GM12878 (cell line): ENCODE measurements at places on chromosomes 4 and X.
A peak's percentile ranks its signal among the peaks of the same experiment; 100 is the strongest.

DNA sequence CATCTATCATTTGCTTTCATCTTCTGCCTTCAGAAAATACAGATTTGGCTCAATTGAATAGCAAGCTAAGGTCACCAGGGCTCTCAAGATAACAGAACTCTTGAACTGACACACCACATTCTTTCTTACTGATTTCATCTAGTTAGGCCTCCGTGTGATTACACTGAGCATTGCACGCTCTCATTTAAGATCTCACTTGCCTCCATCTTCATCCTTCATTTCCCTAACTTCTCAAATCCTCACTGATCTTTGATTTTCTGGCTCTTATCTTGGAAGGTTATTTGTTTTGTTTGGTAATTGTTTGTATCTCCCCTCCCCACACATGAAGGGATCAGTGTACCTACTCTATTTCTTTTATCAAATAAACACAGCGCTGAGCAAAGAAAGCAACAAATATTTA, 47.7 kb downstream of the MANBA start:
- DNase-seq, result no peak

- DNase-seq, result no peak
Observed at GRCh38 chr4:145884775-145885174, 53.8 kb downstream of the ZNF827 start.

GRCh38 chr4:148057516-148057915, 325.6 kb downstream of the ARHGAP10 start:
- DNase-seq, result peak; percentile 38

DNA sequence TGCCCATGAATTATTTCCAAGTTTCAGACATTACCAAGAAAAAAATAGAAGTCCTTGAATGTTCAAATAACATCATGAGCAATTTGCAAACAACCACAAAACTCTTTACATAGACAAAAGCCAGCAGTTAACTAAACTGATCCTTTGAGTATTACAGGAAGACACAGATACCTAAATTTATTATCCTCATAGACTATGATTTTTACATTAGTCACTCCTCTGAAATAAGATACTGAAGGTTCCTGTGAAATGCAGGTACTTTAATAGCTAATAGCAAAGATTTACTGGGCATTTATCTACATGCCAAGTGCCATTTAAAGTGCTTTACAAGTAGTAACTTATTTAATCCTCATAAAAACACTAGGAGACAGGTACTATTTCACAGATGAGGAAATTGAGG, 37.7 kb downstream of the GPR82 start:
- no peak for DNase-seq

DNA sequence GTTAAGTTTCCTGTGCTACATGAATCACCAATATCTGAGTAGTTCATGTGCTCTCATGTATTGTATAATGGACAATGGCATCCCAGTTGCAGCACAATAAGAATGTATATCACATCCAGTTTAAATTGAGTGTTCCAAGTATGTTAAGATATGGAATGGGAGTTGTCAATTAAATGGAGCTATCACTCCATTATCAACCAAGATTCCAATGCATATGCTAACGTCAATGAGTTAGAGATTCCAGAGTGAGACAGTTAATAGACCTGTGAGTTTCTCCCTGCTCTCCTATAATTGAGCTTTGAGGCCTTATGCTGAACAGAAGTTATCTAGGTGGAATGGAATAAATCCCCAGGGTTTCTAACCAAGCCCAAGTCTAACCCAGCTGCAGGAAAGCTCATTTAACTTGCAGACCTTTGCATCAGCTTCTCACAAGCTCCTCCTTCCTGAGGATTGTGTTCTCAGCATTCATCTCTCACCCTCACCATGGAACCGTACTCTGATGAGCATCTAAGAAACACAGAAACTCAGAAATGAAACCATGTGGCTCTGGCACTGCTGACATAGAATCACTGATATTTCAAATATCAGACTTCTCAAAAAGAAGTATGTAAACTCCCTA, 84.8 kb downstream of the TIGD2 start:
- no peak for DNase-seq

DNA sequence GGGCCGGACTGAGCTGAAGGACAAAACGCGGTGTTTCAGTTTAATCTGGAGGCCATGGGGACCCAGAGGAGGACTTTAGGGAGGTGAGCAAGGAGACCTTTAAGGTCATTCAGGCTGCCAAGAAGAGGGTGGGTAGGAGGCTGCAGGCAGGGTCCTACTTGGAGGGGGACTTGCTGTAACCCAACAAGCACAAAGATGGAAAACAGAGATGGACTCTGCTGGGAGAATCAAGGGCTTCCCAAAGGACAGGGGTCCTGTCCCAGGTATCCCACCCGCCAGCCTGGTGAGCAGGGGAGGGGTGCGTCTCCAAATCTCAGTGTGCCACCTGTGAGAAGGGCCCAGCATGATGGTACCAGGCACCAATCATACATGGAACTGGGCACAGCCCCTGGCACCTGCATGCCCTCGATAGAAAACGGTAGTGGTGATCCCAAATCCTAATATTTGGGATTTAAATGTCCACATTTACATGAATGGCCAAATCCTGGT, 3.9 kb upstream of the HAUS3 start:
- DNase-seq, result no peak

DNA sequence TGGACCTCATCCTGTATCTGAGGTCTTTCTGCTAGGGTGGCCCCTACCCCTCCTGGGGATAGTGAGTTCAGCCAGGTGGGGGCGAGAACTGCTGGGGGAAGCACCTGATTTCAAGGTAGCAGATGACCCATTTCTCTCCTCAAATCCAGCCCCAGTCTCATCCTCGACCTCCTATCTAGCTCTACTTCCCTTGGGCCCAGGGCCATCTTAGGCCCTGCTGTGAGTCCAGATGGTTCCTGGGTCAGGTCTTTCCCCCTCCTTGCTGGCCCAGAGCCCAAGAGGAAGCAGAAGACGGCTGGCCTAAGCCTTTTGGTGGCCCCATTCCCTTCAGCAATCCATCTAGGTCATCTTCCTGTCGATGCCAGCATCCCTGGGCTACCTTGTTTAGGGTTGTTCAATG, 3.3 kb downstream of the CDK16 start:
- no peak for DNase-seq

DNA sequence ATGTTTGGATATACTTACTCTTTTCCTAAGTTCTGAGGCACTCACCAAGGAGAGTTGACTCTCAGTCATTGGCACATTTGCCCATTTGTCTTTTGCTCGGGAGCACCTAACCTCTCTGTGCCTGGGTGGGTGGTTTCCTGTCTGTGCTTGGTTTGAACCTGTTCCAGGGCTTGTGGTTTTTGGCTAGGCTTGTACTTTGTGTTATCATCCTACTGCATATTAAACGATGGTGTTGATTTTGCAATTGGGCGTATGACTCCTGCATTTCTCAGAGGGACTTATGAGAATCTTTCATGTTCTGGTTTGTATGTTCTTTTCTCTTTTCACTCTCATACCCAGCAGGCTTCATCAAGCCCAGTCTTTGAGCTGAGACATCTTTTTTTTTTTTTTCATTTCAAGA, 161.7 kb downstream of the BTC start:
- DNase-seq, result no peak

GRCh38 chr4:140309124-140309870, 64.1 kb upstream of the SCOC start:
- DNase-seq, result no peak

GRCh38 chr4:140028676-140029517, 125.1 kb downstream of the MAML3 start:
- DNase-seq, result no peak

- DNase-seq, result no peak
Observed at GRCh38 chr4:187184508-187184907, 460.9 kb upstream of the FAT1 start.
